ENCODE measurements at places on chromosomes 3 and 15.

GRCh38 chr15:50107591-50108408 is 11.2 kb downstream of the ATP8B4 start:
- DNase-seq, result no peak

- DNase-seq, result no peak
Observed at GRCh38 chr15:80796407-80796806, 17.2 kb downstream of the CEMIP start.

DNA sequence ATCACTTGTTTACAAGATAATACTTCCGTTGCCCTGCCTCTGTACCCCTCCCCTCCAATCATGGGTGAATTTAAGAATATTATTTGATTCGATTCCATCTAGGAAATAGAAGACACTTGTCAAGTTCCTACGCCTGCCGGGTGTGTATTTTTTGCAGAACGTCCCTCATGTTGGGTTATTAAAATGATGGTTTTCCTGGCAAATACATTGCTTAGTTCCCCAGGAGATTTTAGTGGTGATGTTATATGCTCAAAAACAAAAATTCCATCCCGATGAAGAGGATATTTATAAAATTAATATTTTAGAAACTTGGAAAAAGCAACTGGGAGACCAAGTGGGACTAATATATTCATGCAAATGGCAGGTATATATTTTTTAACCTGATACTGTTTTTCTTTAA is 548.4 kb downstream of the EDEM1 start:
- no peak for DNase-seq

- no peak for DNase-seq
Observed at GRCh38 chr15:53534105-53534839, 225.2 kb downstream of the WDR72 start.

GRCh38 chr3:44513513-44513912 is 36.0 kb upstream of the ZNF445 start:
- DNase-seq, result no peak

DNA sequence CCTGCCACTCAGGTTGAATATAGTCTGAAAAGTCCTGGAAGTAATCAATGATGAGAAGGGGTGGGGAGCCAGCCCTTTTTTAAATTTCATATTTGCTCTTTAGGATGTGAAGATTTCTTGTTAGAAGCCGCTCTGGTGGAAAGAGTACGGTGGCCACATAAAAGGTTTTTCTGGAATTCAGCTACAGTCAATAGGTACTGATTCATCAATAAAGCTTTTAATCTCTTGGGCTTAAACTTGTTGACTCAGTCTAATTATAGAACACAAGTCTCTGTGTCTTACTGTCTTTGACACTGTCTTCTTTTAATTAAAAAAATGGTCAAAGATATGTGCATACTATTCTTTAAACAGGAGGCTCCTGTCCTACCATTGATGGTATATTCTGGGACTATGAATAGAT is 99.9 kb upstream of the TP63 start:
- no peak for DNase-seq

- no peak for DNase-seq
Observed at GRCh38 chr15:67152429-67152828, 87.0 kb downstream of the SMAD3 start.

DNA sequence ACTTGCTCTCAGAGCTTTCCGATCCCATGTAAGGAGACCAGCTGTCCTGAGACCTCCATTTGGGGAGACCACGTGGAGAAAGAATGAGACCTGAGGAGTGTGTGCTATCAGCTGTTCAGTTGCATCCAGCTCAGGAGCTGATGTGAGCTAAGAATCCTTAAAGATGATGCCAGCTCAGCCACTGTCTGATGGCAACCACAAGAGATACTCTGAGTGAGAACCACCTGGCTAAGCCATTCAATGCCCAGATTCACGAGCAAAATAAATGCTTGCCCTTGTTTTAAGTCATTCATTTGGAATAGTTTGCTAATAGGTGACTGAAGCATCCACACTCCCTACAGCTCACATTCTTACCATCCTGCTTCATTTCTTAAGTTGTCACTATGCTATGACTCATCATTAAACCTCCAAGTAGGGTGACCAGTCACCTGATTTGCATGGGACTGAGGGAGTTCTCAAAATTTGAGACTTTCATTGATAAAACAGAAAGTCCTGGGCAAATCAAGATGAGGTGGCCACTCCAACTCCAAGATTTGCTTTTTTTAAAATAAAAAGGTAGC is 56.4 kb downstream of the SPTSSB start:
- peak; percentile 43 for DNase-seq

DNA sequence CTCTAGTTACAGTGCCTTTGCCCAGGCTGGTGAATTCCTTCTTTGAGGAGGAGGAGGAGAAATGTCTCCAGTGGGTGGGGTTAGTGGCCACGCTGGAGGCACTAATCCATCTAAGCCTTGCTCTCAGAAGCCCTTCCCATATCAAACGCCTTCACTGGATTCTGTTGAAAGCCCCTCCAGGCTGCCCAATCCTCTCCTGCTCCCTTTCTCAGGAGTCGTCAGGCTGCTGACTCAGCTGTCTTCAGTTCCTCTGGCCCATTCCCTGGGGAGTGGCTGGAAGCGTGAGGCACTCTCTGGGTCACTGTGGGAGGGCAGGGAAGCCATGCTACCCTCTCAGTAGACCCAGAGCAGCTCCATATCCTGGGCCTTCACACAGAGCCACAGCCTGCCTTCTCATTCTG is 2.7 kb downstream of the AP2M1 start:
- DNase-seq, result peak; percentile 77

DNA sequence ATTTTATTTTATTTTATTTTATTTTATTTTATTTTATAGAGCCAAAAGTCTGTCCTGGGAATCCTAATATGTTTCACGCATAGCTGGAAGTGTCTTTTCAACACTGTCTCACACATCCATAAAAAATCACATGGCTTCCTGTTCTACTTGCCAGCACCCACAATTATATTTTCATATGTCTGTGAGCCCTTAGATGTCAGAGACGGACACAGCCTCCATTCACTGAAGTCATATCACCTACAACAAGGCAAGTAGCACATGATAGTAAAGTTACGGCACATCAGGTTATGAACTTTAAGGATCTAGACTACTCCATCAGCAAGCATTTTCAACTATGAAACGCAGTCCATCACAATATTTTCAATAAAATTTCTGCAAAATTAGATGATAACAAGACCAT is 168.4 kb downstream of the ZIC4 start:
- DNase-seq, result no peak
